ENCODE measurements at places on chromosomes 2 and 18.

- no peak for DNase-seq
Measured at GRCh38 chr2:40028792-40029488, 249.9 kb upstream of the THUMPD2 start.

- DNase-seq: no peak
Measured at GRCh38 chr2:73020306-73020656, 51.2 kb downstream of the SFXN5 start.

DNA sequence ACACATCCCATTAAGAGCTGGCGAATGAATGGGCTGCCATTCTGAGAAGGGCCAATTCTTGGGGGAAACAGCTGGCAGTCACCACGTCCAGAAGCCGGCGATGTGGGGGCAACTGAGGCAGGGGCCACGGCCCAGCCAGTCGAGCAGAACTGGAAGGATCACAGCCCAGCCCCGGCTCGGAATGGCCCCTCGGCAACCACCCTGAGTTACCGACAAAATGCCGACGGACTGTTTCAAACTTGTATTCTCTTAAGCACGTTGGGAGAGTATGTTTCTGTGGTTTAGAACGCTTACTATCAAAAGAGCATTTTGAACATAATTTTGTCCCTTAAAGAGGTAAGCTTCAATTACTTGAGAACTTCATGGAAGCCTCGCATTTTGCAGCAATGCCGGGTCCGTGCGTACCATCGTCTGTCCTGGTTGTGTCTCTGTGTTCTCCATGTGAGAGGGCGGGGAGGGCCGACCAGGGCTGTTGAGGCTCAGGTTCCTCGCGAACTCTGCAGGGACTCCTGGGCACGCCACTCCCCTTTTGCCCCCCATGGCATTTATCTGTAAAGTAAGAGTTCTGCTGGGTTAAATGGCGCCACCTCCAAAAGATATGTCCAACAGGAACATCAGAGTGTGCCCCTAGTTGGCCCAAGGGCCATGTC is 155.9 kb downstream of the TWIST2 start:
- DNase-seq: no peak

GRCh38 chr18:30940952-30941539 is 101.5 kb downstream of the DSC3 start:
- no peak for DNase-seq

- DNase-seq: no peak
Measured at GRCh38 chr2:27776097-27776496, 4.6 kb downstream of the MRPL33 start.

DNA sequence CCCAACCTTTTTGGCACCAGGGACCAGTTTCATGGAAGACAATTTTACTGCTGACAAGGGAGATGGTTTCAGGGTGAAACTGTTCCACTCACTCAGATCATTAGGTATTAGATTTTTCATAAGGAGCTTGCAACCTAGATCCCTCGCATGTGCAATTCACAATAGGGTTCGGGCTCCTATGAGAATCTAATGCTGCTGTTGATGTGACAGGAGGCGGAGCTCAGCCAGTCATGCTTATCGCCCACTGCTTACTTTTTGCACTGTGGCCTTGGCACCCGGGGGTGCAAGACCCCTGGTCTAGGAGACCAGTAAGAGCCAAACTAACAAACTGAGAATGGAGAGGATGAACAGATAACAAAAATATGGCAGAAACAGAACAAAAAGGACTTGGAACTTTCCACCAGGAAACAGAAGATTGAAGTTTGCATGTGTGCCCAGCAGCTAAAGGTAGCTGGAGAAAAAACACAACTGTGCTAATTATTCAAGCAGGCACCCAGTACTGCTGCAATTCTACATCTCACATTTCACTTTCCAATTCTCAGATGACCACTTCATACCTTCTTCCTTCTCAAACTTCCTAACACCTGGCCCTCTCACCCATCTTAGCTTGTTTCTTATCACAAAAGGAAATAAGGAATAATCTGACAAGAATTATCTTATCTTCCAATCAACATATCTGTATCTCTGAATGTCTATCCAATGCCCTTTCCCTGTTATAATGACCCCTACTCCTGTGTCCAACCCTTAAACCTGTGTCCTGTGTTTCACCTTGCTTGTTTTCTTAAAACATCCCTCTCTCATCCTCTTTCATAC is 24.8 kb downstream of the SP3 start:
- no peak for DNase-seq

- DNase-seq: no peak
Measured at GRCh38 chr2:240320204-240320993, 115.1 kb upstream of the GPC1 start.

DNA sequence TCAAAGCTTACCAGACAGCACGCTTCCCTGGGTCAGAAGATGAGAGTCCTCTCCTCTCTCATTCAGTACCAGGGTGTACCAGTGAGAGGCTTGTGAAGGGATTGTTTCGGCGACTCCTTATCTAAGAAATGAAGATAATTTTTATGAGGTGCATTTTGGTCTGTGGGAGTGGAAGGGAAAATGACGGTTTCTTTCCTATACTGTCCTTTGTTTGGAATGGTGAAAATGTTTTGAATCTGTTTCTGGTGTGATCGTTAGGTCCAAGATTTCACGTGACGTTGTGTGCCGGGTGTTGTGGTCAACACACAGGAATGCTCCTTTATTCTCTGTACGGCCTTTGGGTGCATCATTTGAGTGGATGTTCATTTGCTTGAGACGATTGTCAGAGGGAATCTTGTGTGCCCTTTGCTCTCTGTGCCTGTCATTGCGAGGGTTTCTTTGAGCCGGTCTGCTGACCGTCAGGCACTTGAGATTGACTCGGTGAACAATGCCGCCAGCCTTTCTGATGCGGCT is 183.5 kb downstream of the AGAP1 start:
- no peak for DNase-seq

- DNase-seq: no peak
Measured at GRCh38 chr2:238346544-238346943, 26.2 kb downstream of the TRAF3IP1 start.

DNA sequence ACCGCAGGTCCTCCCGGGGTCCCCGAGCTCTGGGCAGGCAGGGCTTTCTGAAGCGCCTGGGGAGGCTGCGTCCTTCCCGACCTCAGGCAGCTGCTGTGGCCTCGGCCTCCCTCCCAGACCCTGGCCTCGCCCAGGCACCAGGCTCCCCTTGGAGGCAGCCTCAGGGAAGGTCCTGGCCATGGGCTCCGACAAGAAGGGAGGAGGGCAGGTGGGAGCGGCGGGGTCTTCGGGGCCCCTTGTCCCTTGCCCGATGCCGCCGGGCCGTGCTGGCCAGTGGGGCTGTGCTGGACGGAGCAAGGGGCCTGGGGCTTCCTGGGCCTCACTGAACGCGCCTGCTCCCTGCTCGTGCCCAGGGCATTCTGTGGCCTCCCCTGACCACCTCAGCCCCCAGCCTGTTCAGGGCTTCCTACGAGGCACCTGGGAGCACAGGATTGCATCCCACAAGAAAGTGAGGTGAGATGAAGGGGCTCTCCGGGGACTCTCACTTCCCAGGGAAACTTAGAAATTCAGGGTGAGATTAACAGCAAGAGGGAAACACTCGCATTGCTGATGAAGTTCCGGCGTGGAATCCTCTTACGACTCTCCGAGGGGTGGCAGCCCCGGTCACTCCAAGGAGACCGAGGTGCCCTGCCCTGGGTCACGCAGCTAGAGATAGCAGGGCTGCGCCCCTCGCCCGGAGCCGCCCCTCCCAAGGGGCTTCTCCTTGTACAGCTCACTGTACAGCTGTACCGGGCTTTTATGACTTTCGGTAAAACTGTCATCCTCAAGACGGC is 778 bp downstream of the MFSD2B start:
- no peak for DNase-seq

GRCh38 chr2:150586858-150587257 is 99.4 kb upstream of the RND3 start:
- no peak for DNase-seq

GRCh38 chr2:136191041-136191440 is 73.1 kb upstream of the CXCR4 start:
- DNase-seq: no peak

DNA sequence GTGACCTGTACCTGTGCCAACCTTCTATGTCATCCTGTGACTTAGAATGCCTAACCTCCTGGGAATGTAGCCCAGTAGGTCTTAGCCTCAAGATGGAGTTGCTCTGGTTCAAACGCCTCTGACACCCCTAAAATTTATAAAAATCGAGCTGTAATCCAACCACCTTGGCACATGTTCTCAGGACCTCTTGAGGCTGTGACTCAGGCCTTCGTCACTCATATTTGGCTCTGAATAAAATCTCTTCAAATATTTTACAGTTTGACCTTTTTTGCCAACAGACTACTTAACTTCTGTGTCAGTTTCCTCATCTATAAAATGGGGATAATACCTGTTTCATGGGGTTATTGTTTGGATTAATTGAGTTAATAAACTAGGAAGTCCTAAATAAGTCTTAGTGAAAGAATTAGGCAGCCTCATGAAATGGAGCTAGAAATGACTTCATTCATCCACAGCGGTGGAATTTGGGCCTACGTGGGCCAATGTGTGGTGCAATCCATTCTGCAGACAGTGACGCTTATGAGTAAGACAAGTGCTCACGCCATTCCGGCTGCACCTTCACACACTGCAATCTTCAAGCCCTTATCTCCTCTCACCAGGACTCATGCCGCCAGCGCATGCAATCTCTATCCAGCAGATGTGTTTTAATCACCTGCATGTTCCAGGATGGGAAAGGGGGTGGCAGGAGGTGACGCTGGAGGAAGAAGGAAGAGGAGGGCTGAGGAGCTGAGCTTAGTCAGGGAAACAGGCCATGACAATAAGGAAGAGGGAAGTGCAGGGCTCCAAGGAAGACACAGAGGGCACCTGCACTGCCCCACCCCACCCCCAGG is 2.0 kb upstream of the UBE2F start:
- no peak for DNase-seq

- DNase-seq: no peak
Measured at GRCh38 chr2:16313235-16313975, 352.2 kb downstream of the CYRIA start.

GRCh38 chr2:146777181-146777580 is 1067.6 kb upstream of the ACVR2A start:
- no peak for DNase-seq

DNA sequence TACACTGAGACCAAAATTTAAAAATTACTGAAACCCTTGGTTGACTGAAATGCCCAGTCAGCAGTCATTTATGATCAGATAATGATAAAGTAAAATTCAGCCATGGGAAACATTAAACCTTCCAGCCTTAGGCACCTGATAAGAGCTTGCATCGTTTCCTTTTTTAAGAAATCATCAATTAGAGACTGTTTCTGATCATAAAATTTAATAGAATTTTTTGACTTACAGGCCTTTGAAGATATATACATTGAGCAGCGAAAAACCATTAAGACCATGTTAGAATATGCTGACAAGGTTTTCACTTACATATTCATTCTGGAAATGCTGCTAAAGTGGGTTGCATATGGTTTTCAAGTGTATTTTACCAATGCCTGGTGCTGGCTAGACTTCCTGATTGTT is 99.6 kb upstream of the CSRNP3 start:
- DNase-seq: no peak

- no peak for DNase-seq
Measured at GRCh38 chr2:154914561-154914960, 216.1 kb downstream of the KCNJ3 start.

DNA sequence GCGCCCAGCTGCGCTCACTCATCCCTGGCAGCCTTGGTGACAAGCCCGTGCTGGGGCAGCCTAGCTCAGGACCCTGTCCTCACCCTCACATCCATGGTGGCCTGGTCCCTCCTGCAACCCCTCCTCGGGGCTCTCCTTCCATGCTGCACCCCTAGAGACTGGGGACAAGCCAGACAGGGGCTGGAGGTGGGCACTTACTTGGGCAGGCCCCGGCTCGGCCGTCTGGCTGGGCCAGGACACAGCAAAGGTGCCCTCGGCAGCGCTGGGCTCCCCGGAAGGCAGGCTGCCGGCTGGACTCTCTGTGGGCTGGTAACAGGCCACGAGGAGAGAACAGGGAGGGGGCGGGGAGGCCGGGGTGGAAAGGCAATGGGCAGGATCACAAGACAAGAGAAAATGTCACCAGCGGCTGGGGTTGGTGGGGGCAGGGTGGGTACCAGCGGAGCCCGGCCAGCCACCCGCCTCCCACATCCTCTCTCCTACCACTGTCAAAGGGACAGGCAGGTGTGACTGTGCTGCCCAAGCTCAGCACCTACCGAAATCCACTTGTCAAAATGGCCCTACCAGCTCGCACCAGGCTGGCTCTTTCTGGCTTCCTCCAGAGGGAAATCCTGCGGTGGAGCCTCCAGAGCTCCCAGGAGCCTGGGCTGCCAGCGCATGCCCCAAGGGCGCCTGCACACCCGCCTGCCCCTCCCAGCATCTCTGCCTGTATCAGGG is 54.7 kb downstream of the BIN1 start:
- DNase-seq: no peak

DNA sequence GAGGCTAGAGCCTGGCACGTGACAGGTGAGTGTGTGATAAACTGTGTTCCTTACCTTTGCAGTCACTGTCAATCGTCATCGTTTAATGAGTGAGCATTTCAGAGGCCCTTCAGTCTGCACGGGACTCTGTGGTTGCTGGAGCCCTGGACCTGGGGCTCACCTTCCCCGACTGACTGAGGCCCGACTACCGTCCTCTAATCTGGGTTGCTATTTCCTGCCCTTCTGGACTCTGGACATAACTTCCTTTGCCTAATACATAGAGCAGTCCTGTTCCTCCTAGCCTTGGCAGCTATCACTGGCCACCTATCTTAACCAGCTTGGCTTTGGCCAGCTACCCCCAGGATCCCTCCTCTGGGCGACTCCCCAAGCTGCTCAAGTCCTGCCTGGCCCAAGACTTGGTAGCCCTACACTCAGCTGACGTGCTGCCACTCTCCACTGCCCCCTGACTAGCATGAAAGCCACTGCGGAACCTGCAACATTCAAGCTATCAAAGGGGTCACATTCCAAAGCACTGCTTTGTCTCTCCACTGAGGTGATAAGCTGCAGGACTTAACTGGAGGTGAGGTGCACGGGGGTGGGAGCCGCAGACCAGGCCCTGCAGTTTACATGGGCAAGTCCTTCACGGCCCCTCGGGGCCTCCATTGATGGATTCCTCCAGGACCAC is 11.1 kb upstream of the RAB17 start:
- no peak for DNase-seq

DNA sequence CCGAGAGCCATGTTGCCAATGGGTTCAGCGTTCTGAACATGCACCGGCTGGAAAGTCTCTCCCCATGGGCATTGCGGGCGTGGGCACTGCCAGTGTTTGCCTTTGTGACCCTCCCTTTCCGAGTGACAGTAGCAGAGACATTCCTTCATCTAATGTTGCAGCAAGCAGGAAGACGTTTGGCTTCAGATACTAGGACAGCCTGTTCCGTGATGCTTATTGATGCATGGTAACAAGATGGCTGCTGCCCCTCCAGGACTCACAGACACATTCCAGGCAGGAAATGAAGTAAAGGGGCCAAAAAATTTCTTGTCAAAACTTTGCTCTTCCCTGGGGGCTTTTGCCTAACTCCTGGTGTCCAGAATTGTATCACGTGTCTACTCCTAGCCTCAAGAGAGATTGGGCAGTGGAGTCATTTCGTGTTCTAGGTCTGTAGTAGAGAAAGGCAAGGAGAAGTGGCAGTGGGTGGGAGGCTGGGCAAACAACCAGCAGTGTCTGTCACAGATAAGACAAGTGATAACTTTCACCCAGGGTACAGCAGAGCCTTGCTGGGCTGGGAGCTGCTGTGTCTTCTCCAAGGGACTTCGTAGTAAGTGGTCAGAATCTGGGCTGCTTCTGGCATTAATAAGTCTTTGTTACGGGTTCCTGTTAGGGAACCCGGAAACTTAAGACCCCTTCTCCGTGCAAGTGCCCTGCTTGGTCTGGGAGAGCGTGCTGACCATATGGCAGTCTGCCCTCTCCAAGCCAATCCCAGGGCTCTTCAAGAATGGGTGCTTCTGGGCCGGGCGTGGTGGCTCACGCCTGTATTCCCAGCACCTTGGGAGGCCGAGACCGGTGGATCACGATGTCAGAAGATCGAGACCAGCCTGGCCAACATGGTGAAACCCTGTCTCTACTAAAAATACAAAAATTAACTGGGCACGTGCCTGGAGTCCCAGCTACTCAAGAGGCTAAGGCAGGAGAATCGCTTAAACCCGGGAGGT is 93.5 kb downstream of the TFCP2L1 start:
- DNase-seq: no peak

Measured in omental fat pad (tissue), 4 donors.